ENCODE measurements at places on chromosomes 3 and 15. TPM values are rescaled to one million over a fixed set of nuclear protein-coding genes. Genes with fewer than 3 reads are reported as not detected.

Gene ECE2
- total RNA-seq, result not detected

Gene CCR9
- 0.25 TPM for total RNA-seq

Gene DNAH1
- total RNA-seq, result 4.9 TPM

Gene OR5K2
- total RNA-seq, result not detected

Gene PTPRG
- 14.2 TPM for total RNA-seq

Gene PXYLP1
- total RNA-seq, result 10.8 TPM

Gene SLC2A2
- total RNA-seq, result not detected

Gene DNAJA4
- 66.8 TPM for total RNA-seq

Gene BTLA
- total RNA-seq, result 0.34 TPM

Gene SEC61A1
- 53.3 TPM for total RNA-seq

Gene SQOR
- 53.3 TPM for total RNA-seq

Gene ATP1B3
- total RNA-seq, result 161 TPM

Gene DUOXA2
- total RNA-seq, result not detected

Gene TCF12
- total RNA-seq, result 117 TPM

Gene CSPG4
- 11.2 TPM for total RNA-seq

Gene CD86
- 0.91 TPM for total RNA-seq

Gene UACA
- total RNA-seq, result 43.5 TPM

Gene SKOR1
- total RNA-seq, result 2.2 TPM

Gene GLDN
- total RNA-seq, result 3.7 TPM

Gene GOLGA8R
- 4.6 TPM for total RNA-seq

Gene AGBL1
- total RNA-seq, result not detected

Gene FBN1
- total RNA-seq, result 26.4 TPM

Gene SEMA3B
- 1.1 TPM for total RNA-seq

Gene CHCHD6
- total RNA-seq, result 25.8 TPM

Gene CDHR4
- total RNA-seq, result 0.36 TPM

Gene TBC1D21
- not detected for total RNA-seq

Gene DNAH12
- total RNA-seq, result not detected

Gene AADACL2
- 59.1 TPM for total RNA-seq

Gene AP3B2
- total RNA-seq, result 2.4 TPM

Gene CTXN2
- total RNA-seq, result not detected

Gene HGD
- not detected for total RNA-seq

Gene TNFAIP8L3
- total RNA-seq, result 24.0 TPM

Gene COL7A1
- total RNA-seq, result 159 TPM

Gene GOLGA8N
- total RNA-seq, result 17.4 TPM

Gene B4GALT4
- total RNA-seq, result 44.4 TPM

Gene SI
- total RNA-seq, result not detected

Gene C3orf49
- total RNA-seq, result not detected

Gene FSIP1
- total RNA-seq, result not detected

Gene OR5K3
- not detected for total RNA-seq

Gene ATP10A
- total RNA-seq, result 8.2 TPM

Gene LNP1
- 0.21 TPM for total RNA-seq

Gene EFCAB12
- total RNA-seq, result not detected

Gene CLSTN2
- total RNA-seq, result 5.7 TPM

All from lower leg skin (tissue), 4 donors.